HT1080 (cell line): ENCODE measurements at places on chromosomes 1 and 21.

GRCh38 chr1:3468236-3469103, 14.0 kb downstream of the ARHGEF16 start:
- DNase-seq: no peak

DNA sequence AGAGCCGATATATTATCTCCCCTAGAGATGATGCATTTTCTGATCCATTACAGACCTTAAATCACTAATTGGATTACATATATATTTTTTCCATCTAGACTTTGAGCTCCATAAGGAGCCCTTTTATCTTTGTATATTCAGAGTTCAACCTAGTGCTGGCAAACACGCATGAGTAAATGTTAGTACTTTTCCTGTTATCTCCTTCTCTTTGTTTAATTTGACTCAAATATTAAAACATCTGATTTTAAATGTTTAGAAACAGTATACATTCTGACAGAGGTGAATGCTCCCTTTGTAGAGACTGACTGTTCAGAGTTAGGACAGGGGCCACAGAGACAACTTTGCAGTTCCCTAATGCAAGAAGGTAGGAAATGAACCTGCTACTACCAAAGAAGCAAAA, 37.1 kb downstream of the EIF2B3 start:
- DNase-seq: no peak

- DNase-seq: peak; percentile 71
Observed at GRCh38 chr1:33298623-33299277, 22.1 kb downstream of the A3GALT2 start.

GRCh38 chr1:78650114-78650660, 556 bp downstream of the IFI44 start:
- DNase-seq: no peak

DNA sequence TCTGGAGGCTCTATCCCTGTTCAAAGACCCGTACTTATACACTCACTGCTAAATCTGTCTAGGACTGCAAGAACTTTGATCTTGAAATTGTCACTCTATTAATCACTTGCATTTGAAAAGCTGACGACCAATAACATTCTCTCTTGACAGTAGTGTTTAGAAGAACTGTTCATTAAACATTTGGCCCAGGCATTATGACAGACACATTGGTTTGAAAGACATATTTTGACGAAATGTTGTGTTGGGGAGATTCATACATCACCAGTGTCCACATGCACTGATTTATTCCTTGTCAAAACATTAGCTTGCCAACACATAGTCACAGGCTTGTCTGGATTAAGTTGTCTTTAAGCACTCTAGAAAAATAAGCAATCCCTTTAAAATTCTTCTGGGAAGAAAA, 951.3 kb downstream of the ADGRL2 start:
- DNase-seq: no peak
